K562 (cell line): ENCODE measurements at places on chromosomes 11 and 22. TPM values are rescaled to one million over a fixed set of nuclear protein-coding genes. Genes with fewer than 3 reads are reported as not detected.

- H3K27me3 ChIP-seq = no peaks in the 10 kb centered on the region; the same call in 1 of the 2 replicates
- H3K36me3 ChIP-seq = no peaks in the 10 kb centered on the region
- no peaks in the 10 kb centered on the region for H3K4me1 ChIP-seq
- no peak overlapping the region for H3K27ac ChIP-seq
- no peak for DNase-seq
Measured at GRCh38 chr11:82811369-82811768, 77.7 kb upstream of the FAM181B start.

SHISAL1 gene
- total RNA-seq = not detected in 2 replicates

DNA sequence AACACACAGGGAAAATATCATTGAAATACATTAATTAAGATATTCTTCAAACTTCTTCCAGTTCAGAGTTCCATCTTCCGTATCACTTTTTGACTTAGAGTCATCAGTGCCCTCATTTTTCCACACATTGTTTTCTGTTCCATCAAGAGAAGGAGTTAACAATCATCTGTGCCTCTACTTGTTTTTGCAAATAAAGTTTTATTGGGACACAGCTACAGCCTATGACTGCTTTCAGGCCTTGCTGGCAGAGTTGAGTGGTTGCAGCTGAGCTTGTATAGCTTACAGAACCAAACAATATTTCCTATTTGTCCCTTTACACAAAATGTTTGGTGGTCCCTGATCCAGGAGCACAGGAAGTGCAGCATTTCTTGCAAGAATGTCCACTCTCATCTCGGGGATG lies 51.6 kb downstream of the SGSM1 start:
- no peaks in the 10 kb centered on the region for H3K4me1 ChIP-seq
- H3K36me3 ChIP-seq = no peaks in the 10 kb centered on the region
- DNase-seq = no peak
- no peak overlapping the region for H3K27ac ChIP-seq
- no peak overlapping the region for H3K4me3 ChIP-seq

LGALS12 gene
- total RNA-seq = 4.5 and 5.1 TPM in 2 replicates

- H3K36me3 ChIP-seq = no peaks in the 10 kb centered on the region
- no peak overlapping the region for H3K27ac ChIP-seq
- H3K4me1 ChIP-seq = no peaks in the 10 kb centered on the region
Measured at GRCh38 chr22:23054531-23055257, 15.6 kb upstream of the GNAZ start.

DNA sequence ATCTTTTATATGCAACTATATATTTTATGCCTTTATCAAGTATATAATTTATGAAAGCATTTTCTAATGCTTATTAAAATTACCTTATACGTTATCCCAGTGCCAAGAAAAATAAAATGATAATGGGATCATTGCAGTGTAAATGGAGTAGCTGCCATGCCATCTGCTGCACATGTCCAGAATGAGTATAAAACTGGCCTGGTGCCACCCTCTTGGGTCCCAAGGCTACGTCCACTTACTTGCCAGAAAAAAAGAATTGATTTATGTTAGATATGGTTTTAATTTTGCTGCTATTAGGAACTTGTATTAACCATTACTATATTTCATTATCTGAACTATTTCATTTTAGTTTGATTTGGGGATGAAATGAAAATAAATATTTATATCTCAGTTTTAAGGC lies 1127.1 kb upstream of the CNTN5 start:
- H3K27me3 ChIP-seq = no peaks in the 10 kb centered on the region
- H3K36me3 ChIP-seq = no peaks in the 10 kb centered on the region
- H3K4me3 ChIP-seq = no peak overlapping the region
- 0 out of 3 replicates have a peak, but pooled peaks cover under 1% of the 10 kb centered on the region for H3K4me1 ChIP-seq
- H3K27ac ChIP-seq = no peak overlapping the region

DNA sequence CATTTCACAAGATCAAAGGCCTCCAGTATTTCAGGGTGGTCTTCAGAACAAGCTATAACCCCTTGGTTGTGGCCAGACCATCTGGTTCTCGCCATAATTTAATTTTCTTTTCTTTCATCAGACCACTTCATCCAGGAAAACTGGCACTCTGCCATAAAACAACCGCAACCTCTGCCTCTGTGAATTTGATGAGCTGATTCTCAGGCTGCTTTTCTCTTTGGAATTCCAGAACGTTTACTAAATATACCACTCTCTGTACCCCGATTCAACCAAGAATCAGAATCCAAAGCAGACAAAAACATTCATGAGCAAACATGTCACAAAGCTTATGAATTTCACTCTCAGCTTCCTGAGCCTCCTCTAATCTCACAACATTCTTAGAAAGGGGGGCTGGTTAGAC lies 331.8 kb upstream of the SYN3 start:
- no peaks in the 10 kb centered on the region for H3K27me3 ChIP-seq
- H3K27ac ChIP-seq = no peak overlapping the region
- no peak for DNase-seq
- H3K4me3 ChIP-seq = no peak overlapping the region
- H3K36me3 ChIP-seq = no peaks in the 10 kb centered on the region
- H3K4me1 ChIP-seq = no peaks in the 10 kb centered on the region

DNA sequence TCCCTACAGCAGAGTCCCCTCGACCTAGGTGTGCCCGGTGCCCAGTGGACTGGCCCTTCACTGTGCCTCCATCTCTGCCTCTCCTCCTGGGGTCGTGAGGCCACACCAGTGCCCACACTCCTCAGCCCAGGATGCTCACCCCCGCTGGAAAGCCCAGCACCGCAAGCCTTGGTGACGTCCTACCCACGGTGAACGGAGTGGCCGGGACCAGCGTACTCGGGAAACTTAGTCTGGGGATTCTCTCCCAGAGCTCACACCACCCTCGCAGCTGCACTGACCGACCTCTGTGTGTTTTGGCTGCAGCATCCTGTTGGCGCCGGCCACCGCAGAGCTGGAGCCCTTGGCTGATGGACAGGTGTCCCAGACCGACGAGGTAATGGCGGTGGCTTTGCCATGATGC lies 35.5 kb upstream of the KRTAP5-7 start:
- peaks cover 38% of the 10 kb centered on the region; the same call in 2 of the 3 replicates for H3K36me3 ChIP-seq
- H3K4me3 ChIP-seq = no peak overlapping the region
- no peak for DNase-seq
- H3K4me1 ChIP-seq = peaks cover 17% of the 10 kb centered on the region
- H3K27ac ChIP-seq = no peak overlapping the region
- no peaks in the 10 kb centered on the region for H3K27me3 ChIP-seq

DNA sequence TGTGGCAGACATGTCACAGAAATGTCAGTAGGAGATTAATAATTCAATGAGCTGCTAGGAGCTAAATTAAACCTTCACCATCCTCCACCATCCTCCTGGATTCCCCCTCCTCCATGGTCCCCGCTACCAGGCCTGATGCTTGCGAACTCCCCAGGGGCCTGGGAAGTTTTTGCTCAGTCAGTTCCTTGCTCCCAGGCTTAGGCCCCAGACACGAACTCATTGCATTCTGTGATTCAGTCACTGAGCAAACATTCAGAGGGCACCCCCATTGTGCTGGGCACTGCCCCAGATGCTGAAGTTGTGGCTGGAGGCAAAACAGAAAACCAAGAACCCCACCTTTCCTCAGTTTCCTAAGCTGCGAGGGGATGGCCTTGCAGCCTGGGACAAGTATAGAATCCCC lies 14.3 kb downstream of the NPTXR start:
- no peak overlapping the region for H3K27ac ChIP-seq
- no peaks in the 10 kb centered on the region for H3K36me3 ChIP-seq
- no peak overlapping the region for H3K4me3 ChIP-seq
- H3K27me3 ChIP-seq = no peaks in the 10 kb centered on the region
- no peaks in the 10 kb centered on the region for H3K4me1 ChIP-seq

GRCh38 chr22:19723983-19724827 lies 866 bp downstream of the GP1BB start:
- no peaks in the 10 kb centered on the region for H3K27me3 ChIP-seq
- peak overlapping the region; percentile 55 for H3K4me3 ChIP-seq
- peak overlapping the region; percentile 88 for H3K27ac ChIP-seq

DNA sequence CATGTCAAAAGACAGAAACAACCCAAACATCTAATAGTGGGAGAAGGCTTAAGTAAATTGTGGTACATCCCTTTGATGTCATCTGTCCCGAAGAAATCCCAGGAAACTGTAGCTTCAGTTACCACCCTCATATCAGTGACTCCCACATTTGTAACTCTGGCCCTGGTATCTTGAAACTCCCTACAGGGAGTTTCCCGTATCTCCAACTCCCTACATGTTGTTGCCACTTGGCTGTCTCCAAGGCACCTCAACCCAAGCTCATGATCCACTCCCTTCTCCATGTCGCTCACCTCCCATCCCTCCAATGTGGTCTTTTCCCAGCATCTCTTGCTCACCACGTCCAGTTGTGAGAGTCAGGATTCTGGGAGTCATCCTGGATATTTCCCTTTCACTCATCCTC lies 68.1 kb downstream of the CACNG2 start:
- no peaks in the 10 kb centered on the region for H3K4me1 ChIP-seq
- no peak for DNase-seq
- H3K27ac ChIP-seq = no peak overlapping the region
- H3K36me3 ChIP-seq = no peaks in the 10 kb centered on the region
- H3K4me3 ChIP-seq = no peak overlapping the region

GRCh38 chr11:69812256-69812655 lies 7.0 kb downstream of the FGF3 start:
- H3K4me3 ChIP-seq = no peak overlapping the region
- H3K27ac ChIP-seq = no peak overlapping the region
- DNase-seq = no peak
- no peaks in the 10 kb centered on the region for H3K4me1 ChIP-seq
- no peaks in the 10 kb centered on the region for H3K36me3 ChIP-seq
- peaks cover 28% of the 10 kb centered on the region; the same call in 2 of the 3 replicates for H3K27me3 ChIP-seq

DNA sequence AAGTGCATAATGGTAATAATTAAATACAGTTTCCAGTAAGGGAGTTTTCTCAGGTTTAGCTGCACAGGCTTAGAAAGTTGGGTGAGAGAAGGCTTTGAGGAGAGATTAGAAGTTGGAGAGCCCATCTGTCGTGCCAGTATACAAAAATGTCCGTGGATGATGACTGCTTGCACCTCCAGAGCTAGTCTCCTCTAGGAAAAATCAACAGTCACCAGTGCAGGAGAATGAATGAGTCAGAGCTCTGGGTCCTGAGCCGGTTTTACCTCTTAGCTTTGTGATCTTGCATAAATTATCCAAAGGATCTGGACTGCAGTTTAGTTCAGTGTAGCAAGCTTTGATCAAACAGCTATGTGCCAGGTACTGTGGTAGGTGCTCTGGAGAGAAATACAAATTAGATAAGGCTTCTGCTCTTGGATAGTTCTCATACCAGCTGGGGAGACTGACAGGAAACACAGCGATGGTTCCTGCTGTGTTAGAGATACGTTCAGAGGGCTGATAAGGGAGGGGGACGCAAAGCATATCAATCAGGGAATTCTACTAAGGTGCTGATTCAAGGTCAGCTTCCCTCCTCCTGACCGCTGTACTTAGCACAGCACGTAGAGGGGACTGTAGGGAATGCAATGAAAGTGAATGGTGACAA lies 125.9 kb downstream of the TEAD1 start:
- peaks cover 6% of the 10 kb centered on the region; the same call in 1 of the 2 replicates for H3K4me1 ChIP-seq
- no peaks in the 10 kb centered on the region for H3K36me3 ChIP-seq
- H3K4me3 ChIP-seq = no peak overlapping the region
- DNase-seq = peak; percentile 51

DNA sequence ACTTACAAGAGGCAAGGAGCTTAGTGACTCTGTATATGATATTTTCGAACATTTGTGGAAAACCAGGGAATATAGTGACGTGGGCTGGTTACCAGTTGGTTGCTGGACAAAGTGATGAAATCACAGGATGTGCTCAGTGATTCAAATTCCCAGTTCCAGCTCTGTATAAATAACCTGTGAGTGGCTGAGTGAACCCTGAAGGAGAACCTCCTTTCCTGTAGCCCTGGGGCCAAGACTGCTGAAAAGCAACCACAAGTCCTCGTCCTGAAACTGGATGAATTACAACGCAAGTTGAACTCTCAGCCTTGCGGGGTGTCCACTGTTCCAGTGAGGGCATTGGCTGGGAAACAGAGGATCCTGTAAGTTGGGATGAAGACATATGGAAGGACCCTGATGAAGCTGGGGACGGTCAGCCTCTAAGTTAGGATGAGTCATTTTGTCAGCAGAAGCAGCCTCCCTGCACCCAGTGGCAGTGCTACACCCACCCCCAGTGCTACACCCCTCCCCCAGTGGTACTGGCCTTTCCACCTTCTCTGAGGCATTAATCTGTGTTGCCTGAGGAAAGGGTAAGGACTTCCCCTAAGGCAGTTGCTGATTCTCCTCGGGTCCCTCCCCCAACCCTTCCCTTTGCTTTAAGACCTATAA lies 22.0 kb upstream of the CD81 start:
- no peaks in the 10 kb centered on the region for H3K36me3 ChIP-seq
- no peak overlapping the region for H3K27ac ChIP-seq
- peaks cover 39% of the 10 kb centered on the region for H3K27me3 ChIP-seq

THRSP gene
- 0.16 and 0.31 TPM in 2 replicates for total RNA-seq

GPR83 gene
- total RNA-seq = 0.07 and 0.13 TPM in 2 replicates

DNA sequence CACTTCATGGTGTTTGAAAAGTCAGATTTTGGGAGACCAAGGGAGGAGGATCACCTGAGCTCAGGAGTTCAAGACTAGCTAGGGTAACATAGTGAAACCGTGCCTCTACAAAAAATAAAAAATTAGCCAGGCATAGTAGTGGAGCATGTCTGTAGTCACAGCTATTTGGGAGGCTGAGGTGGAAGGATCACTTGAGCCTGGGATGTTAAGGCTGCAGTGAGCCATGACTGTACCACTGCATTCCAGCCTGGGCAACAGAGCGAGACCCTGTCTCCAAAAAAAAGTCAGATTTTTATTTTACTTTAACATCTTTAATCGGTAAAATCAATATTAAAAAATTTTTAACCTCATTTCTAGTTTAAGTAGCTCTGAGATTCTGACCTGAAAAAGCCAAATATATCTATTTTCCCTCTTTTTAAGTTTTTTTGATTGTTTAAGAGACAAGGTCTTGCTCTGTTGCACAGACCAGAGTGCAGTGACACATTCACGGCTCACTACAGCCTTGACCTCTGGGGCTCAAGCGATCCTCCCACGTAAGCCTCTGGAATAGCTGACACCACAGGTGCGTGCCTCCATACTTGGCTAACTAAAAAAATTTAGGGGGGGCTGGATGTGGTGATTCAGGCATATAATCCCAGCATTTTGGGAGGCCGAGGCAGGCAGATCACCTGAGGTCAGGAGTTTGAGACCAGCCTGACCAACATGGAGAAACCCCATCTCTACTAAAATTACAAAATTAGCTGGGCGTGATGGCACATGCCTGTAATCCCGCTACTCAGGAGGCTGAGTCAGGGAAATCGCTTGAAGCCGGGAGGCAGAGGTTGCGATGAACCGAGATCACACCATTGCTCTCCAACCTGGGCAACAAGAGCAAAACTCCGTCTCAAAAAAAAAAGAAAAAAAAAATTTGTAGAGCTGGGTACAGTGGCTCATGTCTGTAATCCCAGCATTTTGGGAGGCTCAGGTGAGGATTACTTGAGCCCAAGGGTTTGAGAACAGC lies 48.4 kb downstream of the SFI1 start:
- no peaks in the 10 kb centered on the region for H3K27me3 ChIP-seq
- H3K4me3 ChIP-seq = no peak overlapping the region
- H3K27ac ChIP-seq = no peak overlapping the region
- peaks cover 3% of the 10 kb centered on the region; the same call in 1 of the 3 replicates for H3K36me3 ChIP-seq
- H3K4me1 ChIP-seq = no peaks in the 10 kb centered on the region
- no peak for DNase-seq

GRCh38 chr11:61574611-61575010 lies 6.3 kb downstream of the SYT7 start:
- H3K36me3 ChIP-seq = no peaks in the 10 kb centered on the region
- H3K4me1 ChIP-seq = peaks cover 9% of the 10 kb centered on the region
- H3K27ac ChIP-seq = no peak overlapping the region
- H3K27me3 ChIP-seq = 0 out of 3 replicates have a peak, but pooled peaks cover under 1% of the 10 kb centered on the region

KDELR3 gene
- total RNA-seq = 10.6 and 12.2 TPM in 2 replicates

GRCh38 chr11:90630176-90630575 lies 407.3 kb upstream of the CHORDC1 start:
- no peaks in the 10 kb centered on the region for H3K27me3 ChIP-seq
- H3K4me3 ChIP-seq = no peak overlapping the region
- H3K4me1 ChIP-seq = no peaks in the 10 kb centered on the region

CARD10 gene
- 4.6 and 5.8 TPM in 2 replicates for total RNA-seq
